ENCODE measurements at places on chromosomes 11 and 22.

DNA sequence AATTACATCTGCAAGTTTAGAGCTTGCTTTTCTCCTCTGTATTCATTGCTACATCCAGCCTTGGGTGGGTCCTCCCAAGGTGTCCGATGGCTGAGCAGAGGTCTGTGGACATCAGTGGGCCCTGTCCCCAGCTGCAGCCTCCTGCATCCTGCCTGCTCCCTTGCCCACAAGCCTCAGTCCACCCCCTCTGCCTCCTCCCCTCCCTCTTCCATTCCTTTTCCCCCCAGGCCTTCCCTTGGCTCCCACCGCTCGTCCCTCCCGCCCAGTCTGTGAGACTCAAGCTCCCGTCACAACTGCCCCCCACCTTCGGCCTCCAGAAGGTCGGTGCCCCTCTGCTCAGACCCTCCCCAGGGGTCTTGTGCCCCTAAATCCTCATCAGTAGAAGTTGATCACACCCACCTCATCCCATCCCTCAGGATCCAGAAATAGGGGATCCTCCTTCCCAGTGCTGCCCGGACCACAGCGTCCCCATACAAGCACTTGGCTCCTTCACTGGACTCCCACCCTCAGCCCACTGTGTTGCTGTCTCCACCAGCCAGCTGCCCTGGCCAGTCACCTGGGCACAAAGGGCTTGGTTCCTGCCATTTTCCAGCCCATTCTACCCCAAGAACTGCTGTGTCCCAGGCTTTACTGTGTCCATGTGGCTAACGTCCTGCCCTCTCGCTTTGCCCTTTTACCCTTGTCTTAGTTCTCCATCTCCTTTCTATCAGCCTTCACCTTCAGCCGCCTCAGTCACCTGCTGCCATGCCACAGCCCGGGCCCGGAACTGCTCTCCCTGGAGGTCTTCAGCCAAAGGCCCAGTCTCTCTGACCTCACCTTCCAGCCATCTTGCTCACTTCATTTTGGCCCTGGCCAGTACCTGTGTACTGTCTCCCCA, 2.2 kb upstream of the OMP start:
- DNase-seq = no peak

DNA sequence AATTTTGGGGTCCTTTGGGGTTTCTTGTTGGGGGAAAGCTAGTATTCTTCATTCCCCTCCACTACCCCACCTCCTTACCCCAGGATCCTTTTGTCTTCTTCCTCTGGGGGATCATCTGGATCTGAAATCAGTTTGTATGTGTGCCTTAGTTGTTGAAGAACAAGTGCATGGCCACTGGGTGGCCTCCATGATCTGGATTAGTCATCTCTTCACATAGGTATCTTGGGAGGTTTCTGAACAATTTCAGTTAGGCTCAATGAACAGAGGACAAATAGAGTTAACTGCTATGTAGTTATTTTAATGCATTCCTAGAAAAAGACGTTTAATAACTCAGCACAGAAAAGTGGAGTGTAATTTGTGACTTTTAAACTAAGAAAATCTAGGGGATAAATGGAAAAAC, 7.1 kb upstream of the VWA5A start:
- no peak for DNase-seq

- DNase-seq = no peak
These were observed 399.7 kb downstream of the BRD1 start for GRCh38 chr22:49427941-49428340.

DNA sequence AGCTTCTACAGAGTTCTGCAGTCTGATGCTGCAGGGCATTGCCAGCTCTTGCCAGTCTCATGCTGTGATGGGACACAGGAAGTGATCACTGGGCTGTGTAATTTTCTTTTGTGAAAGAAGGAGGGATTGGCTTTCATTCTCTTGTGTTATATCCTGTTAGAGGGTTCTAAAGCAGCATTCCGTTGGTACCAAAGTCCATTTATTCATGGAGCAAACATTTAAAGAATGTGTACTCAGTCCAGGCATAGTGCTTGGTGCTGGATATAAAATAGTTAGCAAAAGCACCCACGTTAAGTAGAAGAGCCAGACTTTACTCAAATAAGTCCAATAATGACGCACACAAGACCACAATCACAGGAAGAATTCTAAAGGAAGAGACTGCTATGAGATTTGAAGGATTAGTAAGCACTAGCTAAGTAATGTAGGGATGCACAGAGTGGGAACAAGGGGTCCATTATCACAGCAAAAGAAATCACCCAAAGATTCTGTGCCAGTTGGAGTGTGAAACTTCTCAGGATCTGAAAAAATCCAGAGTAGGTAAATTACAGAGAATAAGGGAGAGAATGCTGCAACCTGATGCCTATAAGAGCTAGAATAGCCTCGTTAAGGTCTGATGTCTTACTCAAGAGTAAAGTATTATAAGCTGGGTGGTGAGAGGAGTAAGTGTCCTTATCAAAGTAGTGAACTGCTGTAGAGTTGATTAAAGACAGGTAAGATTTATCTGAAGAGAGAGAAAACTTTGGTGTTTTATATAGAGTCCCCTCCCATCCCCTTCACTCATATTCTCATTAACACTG, 728.3 kb downstream of the METTL15 start:
- DNase-seq = no peak

- no peak for DNase-seq
These were observed 1.9 kb upstream of the HEPN1 start for GRCh38 chr11:124917115-124917637.

GRCh38 chr22:20380486-20380885, 13.5 kb upstream of the ZNF74 start:
- DNase-seq = no peak

DNA sequence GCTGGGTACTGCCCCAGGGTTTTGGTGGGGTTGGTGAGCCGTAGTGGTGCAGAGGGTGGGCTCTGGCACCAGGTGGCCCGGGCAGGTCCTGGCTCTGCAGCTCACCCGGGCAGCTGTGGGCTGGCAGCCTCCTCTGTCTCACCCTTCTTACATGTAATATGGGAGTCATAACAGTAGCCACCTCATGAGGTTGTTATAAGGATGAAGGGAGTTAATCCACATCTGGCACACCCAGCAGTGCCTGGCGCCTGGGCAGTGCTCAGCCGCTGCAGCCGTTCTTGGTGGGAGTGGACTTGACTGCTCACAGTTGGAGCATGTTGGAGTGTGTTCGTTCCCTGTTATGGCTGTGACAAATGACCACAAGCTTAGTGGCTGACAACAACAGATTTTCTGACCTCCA, 28.7 kb downstream of the IGHMBP2 start:
- DNase-seq = no peak

DNA sequence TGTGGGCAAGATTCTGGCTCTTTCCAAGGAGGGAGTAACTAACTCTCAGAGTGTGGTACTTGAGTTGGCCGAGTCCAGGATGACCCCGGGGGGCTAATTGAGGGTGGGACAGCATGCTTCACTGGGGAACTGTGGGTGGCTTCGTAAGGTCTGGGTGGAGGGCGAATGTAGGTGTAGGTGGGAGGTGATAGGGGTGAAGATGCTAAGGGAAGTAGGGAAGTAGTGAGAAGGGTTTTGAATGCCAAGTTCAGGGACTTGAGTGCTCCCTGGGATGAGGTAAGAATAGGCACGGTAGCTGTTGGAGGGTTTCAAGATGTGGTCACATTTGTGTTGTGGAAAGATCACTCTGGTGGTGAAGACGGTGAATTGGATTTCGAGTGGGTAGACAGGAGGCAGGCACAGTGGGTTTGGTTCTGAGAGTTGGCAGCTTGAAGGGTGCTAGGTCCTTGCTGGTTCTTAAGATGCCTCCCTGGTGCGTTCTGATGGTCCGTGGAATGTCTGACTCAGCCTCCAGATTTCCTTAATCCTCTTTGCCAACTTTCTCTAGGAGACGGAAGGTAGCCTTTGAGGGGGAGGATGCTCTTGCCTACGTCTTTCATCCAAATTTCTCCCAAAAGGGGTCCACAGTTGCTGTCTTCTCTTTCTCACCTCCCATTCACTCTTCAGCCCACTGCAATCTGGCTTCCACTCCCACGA, 2.5 kb upstream of the DNAL4 start:
- no peak for DNase-seq

GRCh38 chr11:64614917-64615316, 23.9 kb downstream of the SLC22A12 start:
- DNase-seq = no peak

- no peak for DNase-seq
These were observed 565.1 kb upstream of the CCDC179 start for GRCh38 chr11:23425381-23425780.

DNA sequence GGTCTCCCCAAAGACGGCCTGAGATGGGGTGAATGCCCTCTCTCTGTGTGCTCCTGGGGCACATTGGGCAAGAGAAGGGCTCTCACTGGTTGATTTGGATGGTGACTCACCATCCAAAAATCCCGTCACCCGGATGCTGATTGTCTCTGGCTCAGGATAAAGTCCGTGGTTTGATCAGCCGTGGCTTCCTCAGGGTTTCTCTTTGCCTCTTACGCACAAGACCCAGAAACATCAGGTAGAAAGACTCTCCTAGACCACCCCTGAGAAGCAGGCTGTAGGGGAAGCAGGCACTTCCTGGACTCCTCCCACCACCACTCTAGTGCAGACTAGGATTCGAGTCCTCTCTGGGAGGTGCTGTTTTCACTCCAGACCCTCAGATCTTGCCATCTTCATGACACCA, 176.1 kb upstream of the NCAM1 start:
- DNase-seq = no peak

Measured in iPS DF 6.9 (cell line).